ENCODE measurements at places on chromosomes 4 and X.
A peak's percentile ranks its signal among the peaks of the same experiment; 100 is the strongest.

GRCh38 chrX:24148535-24149350, 786 bp upstream of the ZFX start:
- H3K27me3 ChIP-seq, result no peaks in the 10 kb centered on the region
- H3K36me3 ChIP-seq, result no peaks in the 10 kb centered on the region
- no peak for DNase-seq
- peak overlapping the region; percentile 71 for H3K4me3 ChIP-seq
- peaks cover 3% of the 10 kb centered on the region for H3K4me1 ChIP-seq
- peak overlapping the region; percentile 99 for H3K27ac ChIP-seq

- H3K27me3 ChIP-seq, result no peaks in the 10 kb centered on the region
- no peaks in the 10 kb centered on the region for H3K4me1 ChIP-seq
Observed at GRCh38 chr4:152680988-152681603, 1.3 kb upstream of the TMEM154 start.

DNA sequence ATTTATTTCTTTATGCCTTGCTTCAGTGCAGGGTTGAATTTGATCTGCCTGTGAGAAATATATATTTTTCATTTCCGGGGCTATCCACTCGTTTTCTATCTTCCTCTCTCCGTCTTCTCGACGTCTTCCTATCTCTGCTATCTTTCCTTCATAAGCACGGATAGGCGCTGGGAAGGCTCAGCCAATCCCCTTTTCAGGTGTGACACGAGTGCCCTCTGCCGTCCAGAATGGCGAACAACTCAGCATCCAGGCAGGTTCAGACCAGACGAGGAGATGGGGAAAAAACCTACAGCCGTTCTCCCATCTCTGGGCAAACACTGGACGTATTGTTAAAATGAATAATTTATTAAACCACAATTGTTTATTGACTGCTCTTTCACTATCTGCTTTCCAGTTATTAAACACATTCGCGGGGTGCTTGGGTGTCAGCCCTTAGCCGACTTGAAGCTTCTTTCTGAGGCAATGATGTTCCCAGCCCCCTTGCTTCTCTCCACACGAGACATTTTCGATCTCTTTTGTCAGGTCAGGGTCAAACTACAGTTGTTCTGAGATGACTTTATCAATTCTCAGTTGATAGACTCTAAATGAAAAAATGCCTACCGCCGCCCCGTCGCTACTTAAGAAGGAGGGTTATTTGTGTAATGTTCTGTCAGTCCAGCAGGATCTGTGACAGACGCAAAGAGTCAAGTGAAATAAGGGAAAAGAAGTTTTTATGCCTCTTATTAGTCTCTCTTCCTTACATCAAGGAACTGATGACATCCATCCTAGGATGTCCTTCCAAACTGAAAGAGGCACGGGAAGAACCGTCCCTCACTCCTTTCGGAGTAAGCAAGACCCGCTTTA, 96.3 kb upstream of the NOCT start:
- no peaks in the 10 kb centered on the region for H3K4me1 ChIP-seq
- no peaks in the 10 kb centered on the region for H3K36me3 ChIP-seq
- H3K27ac ChIP-seq, result no peak overlapping the region
- peak overlapping the region; percentile 1 for H3K4me3 ChIP-seq
- H3K27me3 ChIP-seq, result no peaks in the 10 kb centered on the region

DNA sequence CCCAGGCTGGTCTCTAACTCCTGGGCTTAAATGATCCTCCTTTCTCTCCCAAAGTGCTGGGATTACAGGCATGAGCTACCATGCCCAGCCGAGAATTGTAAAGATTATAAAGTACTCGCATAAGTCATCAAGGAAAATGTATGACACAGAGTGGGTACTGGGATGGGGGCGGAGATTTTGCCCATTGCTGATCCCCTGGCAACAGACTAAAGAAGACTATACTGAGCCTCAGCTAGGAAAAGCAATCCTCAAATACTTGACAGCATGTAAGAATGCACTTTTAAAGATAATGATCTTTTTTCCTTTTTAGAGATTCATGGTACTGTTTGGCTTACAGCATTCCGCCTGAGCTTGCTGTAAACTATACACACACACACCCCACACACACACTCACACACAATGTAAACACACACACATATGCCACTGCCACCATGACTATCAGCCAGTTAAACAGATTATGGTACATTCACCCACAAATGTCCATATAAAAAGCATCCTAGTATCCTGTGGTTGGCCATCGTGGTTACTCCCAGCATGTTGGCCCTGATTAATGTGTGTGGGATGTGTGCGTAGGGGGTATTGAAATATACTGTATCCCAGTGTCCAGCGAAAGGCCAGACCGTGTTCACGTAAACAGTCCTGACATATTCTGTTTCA, 113.0 kb downstream of the AMELX start:
- no peak for DNase-seq
- H3K4me1 ChIP-seq, result no peaks in the 10 kb centered on the region
- no peaks in the 10 kb centered on the region for H3K27me3 ChIP-seq
- H3K4me3 ChIP-seq, result no peak overlapping the region
- H3K27ac ChIP-seq, result no peak overlapping the region

- DNase-seq, result no peak
- no peaks in the 10 kb centered on the region for H3K36me3 ChIP-seq
- no peak overlapping the region for H3K4me3 ChIP-seq
- H3K4me1 ChIP-seq, result no peaks in the 10 kb centered on the region
Observed at GRCh38 chr4:83905952-83906351, 370.0 kb downstream of the GPAT3 start.

DNA sequence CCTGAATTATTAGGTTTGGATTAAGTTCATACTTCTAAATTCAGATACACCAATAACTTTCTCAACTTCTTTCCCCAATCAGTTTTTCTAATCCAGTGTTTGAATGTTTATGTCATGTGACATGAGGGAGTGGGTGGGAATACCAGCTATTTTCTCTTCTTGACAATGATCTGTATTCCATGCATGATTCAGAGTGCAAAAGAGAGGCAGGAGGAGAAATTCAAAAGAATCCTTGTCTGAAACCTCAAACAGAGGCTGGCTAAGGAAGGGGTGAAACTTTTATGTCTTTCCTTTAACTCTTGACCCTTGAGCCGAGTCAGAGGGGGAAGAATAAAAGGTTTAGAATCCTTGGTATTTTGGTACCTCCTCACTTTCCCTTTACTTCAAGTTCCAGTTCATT, 544.7 kb downstream of the SPRY1 start:
- no peak for DNase-seq
- H3K27me3 ChIP-seq, result no peaks in the 10 kb centered on the region
- no peak overlapping the region for H3K27ac ChIP-seq
- no peaks in the 10 kb centered on the region for H3K4me1 ChIP-seq
- H3K36me3 ChIP-seq, result no peaks in the 10 kb centered on the region

DNA sequence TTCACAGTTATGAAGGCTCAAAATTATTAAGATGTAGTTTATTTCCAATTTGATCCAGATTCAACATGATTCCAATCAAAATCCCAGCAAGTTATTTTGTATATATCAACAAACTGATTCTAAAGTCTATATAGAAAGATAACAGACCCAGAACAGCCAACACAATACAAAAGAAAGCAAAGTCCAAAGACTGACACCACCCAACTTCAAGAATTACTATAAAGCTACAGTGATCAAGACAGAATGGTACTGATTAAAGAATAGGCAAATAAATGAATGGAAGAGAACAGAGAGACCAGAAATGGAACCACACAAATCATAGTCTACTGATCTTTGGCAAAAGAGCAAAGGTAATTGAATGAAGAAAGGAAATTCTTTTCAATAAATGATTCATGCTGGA, 34.9 kb downstream of the NFXL1 start:
- no peaks in the 10 kb centered on the region for H3K4me1 ChIP-seq
- H3K27me3 ChIP-seq, result no peaks in the 10 kb centered on the region
- DNase-seq, result no peak
- H3K4me3 ChIP-seq, result no peak overlapping the region
- H3K36me3 ChIP-seq, result peaks cover 8% of the 10 kb centered on the region
- no peak overlapping the region for H3K27ac ChIP-seq

GRCh38 chr4:87213421-87214075, 6.9 kb downstream of the KLHL8 start:
- H3K27me3 ChIP-seq, result no peaks in the 10 kb centered on the region
- H3K36me3 ChIP-seq, result no peaks in the 10 kb centered on the region
- no peaks in the 10 kb centered on the region for H3K4me1 ChIP-seq
- H3K4me3 ChIP-seq, result no peak overlapping the region
- DNase-seq, result no peak
- no peak overlapping the region for H3K27ac ChIP-seq

GRCh38 chr4:177393236-177393635, 49.0 kb downstream of the AGA start:
- DNase-seq, result no peak
- H3K27me3 ChIP-seq, result no peaks in the 10 kb centered on the region
- no peaks in the 10 kb centered on the region for H3K36me3 ChIP-seq
- no peak overlapping the region for H3K4me3 ChIP-seq
- H3K27ac ChIP-seq, result no peak overlapping the region

GRCh38 chrX:57285001-57285400, 1.5 kb upstream of the FAAH2 start:
- no peaks in the 10 kb centered on the region for H3K4me1 ChIP-seq
- no peak overlapping the region for H3K27ac ChIP-seq
- H3K36me3 ChIP-seq, result no peaks in the 10 kb centered on the region
- H3K4me3 ChIP-seq, result no peak overlapping the region

DNA sequence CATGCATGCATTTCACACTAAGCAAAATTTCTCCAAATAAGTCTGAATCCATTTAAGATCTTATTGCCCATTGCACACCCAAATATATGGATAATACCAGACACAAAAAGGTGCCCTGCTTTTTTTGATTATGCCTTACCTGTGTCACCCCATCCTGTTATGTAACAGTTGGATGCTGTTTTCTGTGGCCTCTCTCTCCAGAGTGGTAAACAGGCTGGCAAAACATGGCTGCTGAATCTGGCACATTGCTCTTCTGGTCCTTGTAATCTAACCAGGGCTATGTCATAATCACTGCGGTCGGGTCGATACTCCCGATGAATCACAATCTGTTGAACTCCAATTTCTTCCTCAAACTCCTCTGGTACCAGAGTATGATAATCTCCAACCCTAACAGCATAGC, 70.1 kb downstream of the PRSS12 start:
- no peaks in the 10 kb centered on the region for H3K36me3 ChIP-seq
- H3K27me3 ChIP-seq, result no peaks in the 10 kb centered on the region
- H3K27ac ChIP-seq, result no peak overlapping the region
- H3K4me3 ChIP-seq, result no peak overlapping the region
- peaks cover 10% of the 10 kb centered on the region for H3K4me1 ChIP-seq
- DNase-seq, result no peak

DNA sequence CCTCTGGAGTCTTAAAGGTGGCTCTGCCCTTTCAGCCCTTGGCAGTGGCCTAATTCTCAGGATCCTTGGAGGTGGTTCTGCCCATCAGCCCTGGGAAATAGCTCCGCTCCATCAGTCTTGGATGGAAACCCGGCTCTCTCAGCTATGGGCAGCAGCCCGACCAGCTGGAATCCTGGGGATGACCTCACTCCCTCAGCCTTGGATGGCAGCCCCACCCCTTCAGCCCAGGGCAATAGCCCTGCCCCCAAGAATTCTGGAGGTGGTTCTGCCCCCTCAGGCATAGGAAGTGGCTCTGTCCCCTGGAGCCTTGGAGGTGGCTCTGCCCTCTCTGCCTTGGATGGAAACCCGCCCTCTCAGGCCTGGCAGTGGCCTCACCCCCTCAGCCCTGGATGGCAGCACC, 127.7 kb downstream of the RBMX2 start:
- no peaks in the 10 kb centered on the region for H3K4me1 ChIP-seq
- no peak overlapping the region for H3K27ac ChIP-seq
- H3K4me3 ChIP-seq, result no peak overlapping the region
- no peaks in the 10 kb centered on the region for H3K27me3 ChIP-seq
- DNase-seq, result no peak

All from breast epithelium (tissue), 4 donors.